ENCODE measurements at places on chromosomes 3 and 15. TPM values are rescaled to one million over a fixed set of nuclear protein-coding genes. Genes with fewer than 3 reads are reported as not detected.

Gene IRAK2
- total RNA-seq, result 6.8 TPM

Gene SPESP1
- 0.59 TPM for total RNA-seq

Gene PLIN1
- total RNA-seq, result 0.15 TPM

Gene ZNF501
- total RNA-seq, result 5.5 TPM

Gene TGM5
- not detected for total RNA-seq

Gene STARD9
- 1.6 TPM for total RNA-seq

Gene LINGO1
- not detected for total RNA-seq

Gene PTX3
- total RNA-seq, result 809 TPM

Gene AHSG
- not detected for total RNA-seq

Gene ELL3
- 3.5 TPM for total RNA-seq
